KG1 (cell line): ENCODE measurements at places on chromosomes 1 and 21.

DNA sequence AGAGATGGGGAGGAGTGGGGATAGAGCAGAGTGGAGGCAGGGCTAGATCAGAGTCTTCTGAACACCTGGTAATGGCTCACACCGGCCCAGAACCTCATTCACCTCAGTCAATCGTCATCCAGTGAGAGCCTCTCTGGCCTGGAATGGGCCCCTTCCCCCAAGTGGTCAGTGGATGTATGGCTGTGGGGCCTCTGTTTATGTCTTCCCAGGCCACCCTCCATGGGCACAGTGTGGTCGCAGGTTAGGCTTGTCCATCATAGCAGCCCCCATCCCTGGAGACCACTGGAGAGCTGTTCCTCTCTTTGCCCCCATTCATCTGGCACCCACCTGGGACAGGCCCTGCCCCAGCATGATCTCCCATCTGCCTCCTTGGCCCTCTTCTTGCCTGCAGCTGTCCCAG is 29.6 kb upstream of the TENT5C start:
- no peak for DNase-seq

GRCh38 chr1:201693890-201694607 is 134.9 kb upstream of the IPO9 start:
- no peak for DNase-seq

DNA sequence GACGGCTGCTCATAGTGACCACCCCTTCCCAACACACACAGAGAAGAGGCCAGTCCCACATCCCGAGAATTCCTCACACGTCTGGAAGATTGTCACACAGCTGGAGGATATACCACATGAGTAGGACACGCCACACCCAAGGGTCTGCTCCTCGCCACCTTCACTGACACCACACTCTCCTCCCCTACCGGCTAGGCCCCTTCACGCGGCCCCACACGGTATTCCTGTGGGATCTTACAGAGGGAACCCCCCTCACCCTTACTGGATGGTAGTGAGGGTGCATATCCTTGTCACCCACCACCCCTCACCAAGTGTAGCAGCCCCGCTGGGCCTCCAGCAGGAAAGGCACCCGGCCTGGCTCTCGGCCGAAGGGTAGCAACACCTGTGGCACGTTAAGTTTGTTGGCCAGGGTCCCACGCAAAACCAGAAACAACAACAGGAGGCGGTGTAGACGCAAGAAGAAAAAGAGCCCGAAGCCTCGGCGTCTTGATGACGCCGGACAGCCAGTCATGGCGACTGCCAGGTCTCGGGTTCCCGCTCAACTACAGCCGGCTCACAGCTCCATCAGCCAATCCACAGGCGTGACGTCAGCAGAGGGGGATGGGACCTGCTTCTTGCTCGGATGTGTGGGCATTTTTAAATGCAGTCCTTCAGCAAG is at the start of gene NUP210L:
Gene NUP210L (minus strand): TSS at position 540 of the 658 bp plus-strand sequence.
- no peak for DNase-seq

- DNase-seq, result no peak
Measured at GRCh38 chr1:100750005-100750885, 30.7 kb downstream of the VCAM1 start.

- no peak for DNase-seq
Measured at GRCh38 chr1:70327306-70328076, 27.0 kb downstream of the ANKRD13C start.

DNA sequence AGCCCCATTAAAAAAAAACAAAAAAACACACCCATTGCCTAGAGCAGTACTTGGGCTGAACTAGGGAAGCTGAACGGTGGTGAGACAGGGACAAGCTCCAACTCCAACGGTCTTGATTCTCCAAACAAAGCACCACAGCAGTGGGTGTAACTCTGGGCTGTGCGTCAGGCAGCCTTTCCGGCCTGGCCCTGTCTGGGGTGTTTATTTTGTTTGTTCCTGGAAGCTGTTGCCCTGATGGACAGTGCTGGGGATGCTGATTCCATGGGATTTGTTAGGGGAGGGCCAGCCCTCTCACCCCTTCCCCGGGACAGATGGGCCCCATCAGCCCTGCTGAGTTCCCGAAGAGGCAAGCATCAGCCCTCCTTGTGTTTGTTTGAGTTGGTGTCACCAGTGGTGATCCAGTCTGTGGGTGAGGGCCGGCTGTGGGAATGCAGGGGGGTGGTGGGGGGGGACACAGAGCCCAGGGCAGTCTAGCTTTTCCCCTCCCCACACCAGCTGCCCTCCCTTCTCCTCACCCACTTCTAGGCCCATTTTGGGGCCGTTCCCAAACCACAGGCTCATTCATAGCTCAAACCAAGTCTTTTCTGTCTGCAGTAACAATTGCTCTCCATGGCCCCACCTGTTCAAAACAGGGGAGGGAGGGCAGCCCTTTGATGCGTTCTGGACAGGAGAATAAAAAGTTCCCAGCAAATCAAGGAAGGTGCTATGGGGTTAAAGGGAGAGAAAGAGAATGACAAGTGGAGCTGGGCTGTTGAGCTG is 4.5 kb downstream of the WNT2B start:
- no peak for DNase-seq

- no peak for DNase-seq
Measured at GRCh38 chr1:1156140-1157032, 17.3 kb upstream of the TTLL10 start.

DNA sequence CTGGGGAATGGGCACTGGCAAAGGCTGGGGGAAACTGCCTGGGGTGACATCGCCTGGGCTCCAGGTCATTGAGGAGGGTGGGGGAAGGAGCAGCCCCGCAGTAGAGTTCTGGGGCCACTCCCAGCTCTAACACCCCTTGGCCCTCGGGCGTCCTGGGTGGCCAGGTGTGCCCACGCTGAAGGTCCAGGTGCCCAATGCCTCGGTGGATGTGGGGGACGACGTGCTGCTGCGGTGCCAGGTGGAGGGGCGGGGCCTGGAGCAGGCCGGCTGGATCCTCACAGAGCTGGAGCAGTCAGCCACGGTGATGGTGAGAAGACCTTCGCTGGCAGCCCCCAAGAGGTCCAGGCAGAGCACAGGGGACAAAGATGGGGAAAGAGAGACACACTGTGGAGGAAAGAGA is 7.7 kb downstream of the NTRK1 start:
- DNase-seq, result no peak

- no peak for DNase-seq
Measured at GRCh38 chr1:93728480-93729131, 47.0 kb upstream of the BCAR3 start.

DNA sequence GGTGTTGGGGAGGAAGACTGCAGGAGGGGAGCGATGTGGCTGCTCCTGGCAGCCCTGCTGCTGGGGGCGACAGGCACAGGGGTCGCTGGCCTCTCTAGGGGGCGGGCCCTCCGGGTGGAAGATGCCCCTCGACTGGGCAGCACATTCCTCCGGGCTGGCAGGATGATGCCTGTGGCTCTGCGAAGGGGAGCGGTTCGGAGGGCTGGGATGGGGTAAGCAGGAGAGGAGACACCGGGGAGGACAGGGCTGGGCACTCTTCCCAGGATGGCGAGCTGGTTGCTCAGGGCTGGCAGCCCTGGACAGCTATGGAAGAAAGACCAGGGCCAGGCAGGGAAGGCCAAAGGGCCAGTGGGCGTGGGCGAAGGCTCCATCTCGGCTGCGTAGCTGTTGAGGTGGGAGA is 12.8 kb downstream of the HEYL start:
- DNase-seq, result no peak

DNA sequence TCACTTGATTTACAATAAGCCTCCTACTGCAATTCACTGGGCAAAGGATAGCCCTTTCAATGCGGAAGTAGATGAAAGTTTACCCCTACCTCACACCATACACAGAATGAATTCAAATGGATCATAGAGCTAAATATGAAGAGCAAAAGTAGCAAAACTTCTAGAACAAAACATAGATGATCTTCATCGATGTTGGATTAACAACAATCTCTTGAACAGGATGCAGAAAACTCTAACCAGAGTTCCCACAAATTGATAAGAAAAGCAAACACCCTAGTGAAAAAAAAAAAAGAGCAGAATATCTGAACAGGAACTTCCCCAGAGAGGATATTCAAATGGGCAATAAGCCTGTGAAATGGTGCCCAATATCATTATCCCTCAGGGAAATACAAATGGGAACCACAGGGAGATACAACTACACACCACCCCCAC is 1.9 kb upstream of the UBASH3A start:
- DNase-seq, result no peak

DNA sequence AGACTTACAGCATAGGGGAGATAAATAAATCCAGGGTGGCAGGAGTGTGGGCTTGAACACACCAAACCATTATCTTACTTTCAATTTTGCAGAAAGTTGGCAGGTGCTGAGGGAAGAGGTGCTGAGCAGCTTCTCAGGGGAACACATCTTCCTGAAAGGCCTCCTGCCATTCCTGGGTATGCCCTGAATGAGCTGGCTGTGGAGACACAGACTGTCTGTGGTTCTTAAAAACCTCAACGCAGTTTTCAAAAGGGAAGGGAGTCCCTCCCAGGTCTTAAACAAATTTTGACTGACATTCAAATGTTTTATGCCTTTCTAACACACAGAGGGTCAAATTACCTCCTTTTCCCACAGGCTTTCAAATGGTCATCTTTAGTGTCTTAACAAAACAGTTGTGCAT is 166.9 kb downstream of the TNFSF18 start:
- no peak for DNase-seq

GRCh38 chr1:108055387-108055786 is 90.4 kb upstream of the VAV3 start:
- DNase-seq, result no peak

GRCh38 chr1:198681252-198681651 is 42.4 kb downstream of the PTPRC start:
- DNase-seq, result peak; percentile 51

DNA sequence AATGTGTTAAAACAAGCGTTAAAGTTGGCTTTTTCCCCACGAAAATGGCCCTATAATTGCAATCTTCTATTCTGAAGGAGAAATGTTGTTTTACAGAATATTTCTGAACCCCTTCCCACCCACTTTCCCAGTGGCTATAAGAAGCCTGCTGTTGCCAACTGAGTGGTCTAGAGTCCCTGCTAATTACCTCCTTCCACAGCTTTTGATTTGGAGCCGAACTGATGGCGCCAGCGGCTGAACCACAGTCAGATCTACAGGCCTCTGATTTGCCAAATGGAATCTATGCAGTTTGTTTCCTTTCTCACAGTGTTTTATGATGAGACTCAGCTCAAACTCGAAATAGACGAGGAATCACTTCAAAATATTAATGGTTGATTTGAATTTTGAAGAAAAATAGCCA is 76.0 kb upstream of the C1orf105 start:
- no peak for DNase-seq

DNA sequence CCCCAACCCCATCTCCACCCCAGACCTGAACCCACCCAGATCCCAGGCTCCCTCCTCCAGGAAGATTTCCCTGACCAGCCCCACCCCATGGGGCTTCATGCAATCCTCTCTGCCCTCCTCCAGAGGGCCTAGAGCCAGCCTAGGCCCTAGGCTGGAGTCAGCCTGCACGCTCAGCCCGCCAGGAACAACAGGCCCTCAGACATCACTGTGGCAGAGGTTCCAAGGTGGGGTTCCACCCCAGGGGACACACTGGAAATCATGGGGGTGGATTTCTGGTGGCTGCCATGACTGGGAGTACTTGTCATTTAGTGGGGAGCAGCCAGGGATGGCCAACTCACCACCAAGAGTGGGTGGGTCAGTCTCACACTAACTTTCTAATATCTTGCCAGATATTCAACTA is 122.0 kb downstream of the GLIS1 start:
- DNase-seq, result no peak

DNA sequence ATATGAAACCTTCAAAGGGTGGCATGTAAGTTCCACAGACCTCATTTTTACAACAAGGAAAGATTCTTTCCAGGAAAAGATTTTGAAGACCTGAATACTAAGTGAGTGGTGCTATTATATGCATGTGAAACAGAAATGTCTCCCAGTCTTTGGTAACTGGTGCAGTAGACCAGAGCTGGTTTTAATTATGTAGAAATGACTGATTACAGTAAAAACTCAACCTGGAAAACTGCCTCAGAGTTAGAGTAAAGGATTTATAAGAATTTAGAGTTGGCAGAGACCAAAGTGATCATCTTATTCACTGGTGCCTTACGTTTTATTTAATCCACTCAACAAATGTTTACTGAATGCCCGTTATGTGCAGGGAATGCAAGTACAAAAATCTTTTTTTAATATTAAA is 30.2 kb upstream of the LRRC8D start:
- no peak for DNase-seq
